Activated CD8-positive, alpha-beta T cell treated with anti-CD3 and anti-CD28 coated beads, Interleukin-2, amount 10 ng/mL, durations not matched to agents 7 days and 5 days (primary cell): ENCODE measurements at places on chromosomes 4 and X.

- DNase-seq = no peak
Measured at GRCh38 chr4:185941461-185941860, 127.5 kb upstream of the TLR3 start.

DNA sequence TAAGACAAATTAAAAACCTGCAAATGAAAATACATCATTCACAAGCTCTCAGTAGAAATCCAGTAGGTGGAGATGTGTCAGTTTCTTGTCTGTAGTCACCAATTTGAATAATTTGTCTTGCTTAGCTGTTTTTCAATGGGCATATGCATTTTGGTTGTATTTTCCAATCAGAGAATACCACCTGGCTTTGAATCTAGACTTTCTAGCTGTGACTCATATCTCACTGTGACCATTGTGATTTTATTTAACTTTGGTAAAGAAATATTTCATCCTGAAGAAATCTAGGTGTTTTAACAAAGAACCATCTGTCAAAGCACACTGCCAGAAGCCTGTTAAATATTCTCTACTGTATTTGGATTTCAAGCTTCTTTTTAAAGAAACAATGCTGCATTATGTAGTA is 1650.6 kb upstream of the IGFBP7 start:
- no peak for DNase-seq

GRCh38 chr4:119623025-119623424 is 5.6 kb downstream of the PDE5A start:
- no peak for DNase-seq

DNA sequence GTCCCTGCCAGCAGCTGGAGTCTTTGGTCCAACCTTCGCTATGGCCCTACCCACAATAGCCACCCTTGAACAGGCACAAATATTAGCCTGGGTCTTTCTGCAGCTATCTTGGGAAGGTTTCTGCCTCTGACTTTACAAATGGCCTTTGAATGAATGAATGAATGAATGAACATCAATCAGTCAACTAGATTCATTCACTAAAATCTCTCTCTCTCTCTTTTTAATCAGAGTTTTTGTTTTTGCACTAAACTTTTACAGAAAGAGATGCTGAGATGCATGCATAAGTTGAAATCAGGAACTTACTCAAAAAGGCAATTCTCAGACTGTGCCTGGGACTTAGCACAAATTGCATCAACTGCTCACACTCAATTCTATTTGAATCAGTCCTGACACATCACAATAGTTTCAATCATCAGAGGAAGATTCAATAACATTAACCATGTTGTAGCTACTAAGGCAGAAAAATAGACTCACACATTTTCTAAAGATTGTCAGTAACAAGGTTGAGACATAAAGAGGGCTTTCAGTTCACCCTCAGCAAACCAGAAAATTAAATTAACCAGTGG is 55.0 kb downstream of the ANXA3 start:
- no peak for DNase-seq

DNA sequence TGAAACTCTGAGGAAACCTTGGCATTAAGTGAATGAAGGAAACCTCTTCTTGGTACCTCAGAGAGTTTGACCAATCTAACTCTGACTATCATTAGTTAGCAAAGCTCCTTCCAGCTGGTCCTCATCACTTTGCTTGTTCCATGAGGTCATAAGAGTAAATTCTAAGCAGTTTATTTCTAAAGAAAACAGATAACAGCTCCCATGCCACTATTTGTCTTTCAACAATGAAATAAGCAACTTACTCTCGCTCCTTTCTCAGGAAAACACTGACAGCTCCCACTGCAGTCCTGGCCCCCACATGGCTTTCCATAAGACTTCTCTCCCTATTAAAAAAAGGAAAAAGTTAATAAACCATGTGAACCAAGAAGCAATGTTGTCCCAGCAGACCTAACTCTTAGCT is 127.7 kb downstream of the COL4A6 start:
- no peak for DNase-seq

- DNase-seq = no peak
Measured at GRCh38 chr4:165489786-165490185, 111.0 kb downstream of the CPE start.

- DNase-seq = no peak
Measured at GRCh38 chr4:39043058-39043860, 11.1 kb upstream of the TMEM156 start.

- no peak for DNase-seq
Measured at GRCh38 chr4:24775032-24775605, 20.3 kb upstream of the SOD3 start.

GRCh38 chr4:26779674-26780073 is 81.0 kb upstream of the STIM2 start:
- DNase-seq = no peak

DNA sequence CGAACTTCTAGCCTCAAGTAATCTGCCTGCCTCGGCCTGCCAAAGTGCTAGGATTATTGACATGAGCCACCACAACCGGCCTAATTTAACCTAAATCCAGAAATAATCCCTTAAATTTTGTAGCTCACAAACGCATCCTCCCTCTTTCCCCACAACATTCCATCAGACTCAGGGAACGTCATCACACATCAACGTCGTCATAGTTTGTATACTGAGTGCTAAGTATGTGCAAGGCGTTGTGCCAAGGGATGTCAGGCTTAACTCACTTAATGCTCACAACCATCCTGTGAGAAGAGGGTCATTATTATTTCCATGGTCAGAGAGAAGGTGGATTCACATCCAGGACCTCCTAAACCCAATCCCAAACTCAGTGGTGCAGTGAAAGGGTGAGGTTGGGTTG is 9.6 kb upstream of the GSX2 start:
- no peak for DNase-seq

GRCh38 chrX:102672856-102673255 is 21.6 kb downstream of the GPRASP1 start:
- DNase-seq = no peak
